NCI-H1436 treated with DMSO at 0.1 percent for 48 hours (cell line): ENCODE measurements at places on chromosomes 4 and X.

GRCh38 chr4:123510221-123510620 lies 113.6 kb downstream of the SPRY1 start:
- no peak for DNase-seq

GRCh38 chrX:96707804-96708203 lies 23.2 kb downstream of the DIAPH2 start:
- no peak for DNase-seq

- DNase-seq = no peak
Measured at GRCh38 chr4:183596067-183596757, 62.8 kb downstream of the RWDD4 start.

- DNase-seq = no peak
Measured at GRCh38 chrX:43176686-43177085, 398.7 kb upstream of the PPP1R2C start.

DNA sequence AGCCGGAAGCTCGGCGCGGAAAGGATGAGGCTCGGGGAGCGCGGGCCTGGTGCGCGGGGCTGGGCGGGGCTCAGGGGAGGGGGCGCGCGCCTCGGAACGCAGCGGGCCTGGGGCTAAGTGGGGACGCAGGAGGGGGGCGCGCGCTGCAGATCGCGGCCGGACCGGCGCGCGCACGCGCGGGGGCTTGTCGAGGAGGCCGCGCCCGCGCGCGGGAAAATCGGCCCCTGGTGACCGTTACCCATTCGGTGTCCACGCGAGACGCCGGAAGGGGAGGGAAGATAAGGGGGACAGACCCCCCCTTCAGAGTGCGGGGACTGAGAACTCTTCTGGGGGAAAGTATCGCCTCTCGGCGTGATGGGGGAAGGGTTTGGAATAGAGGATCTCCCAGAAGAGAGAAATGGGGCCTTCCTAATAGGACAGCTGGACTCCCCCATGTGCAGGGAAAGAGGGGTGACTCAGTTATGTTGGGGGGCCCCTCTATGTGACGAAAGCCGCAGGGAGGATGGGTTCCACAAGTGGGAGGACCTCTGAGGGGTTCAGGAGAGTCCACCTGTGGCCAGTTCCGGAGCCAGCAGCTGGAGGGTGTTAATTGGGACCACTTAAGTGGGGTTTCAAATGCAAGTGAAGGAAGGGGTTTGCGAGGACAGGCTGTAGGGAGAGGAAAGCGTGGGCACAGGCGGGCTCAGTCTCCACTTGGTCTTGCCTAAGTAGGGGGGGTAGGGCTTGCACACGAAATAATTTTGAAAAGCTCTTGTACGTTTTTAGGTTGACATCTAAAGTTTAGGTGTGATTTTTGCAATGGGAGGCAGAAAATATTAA lies 584 bp downstream of the SUV39H1 start:
- DNase-seq = no peak

DNA sequence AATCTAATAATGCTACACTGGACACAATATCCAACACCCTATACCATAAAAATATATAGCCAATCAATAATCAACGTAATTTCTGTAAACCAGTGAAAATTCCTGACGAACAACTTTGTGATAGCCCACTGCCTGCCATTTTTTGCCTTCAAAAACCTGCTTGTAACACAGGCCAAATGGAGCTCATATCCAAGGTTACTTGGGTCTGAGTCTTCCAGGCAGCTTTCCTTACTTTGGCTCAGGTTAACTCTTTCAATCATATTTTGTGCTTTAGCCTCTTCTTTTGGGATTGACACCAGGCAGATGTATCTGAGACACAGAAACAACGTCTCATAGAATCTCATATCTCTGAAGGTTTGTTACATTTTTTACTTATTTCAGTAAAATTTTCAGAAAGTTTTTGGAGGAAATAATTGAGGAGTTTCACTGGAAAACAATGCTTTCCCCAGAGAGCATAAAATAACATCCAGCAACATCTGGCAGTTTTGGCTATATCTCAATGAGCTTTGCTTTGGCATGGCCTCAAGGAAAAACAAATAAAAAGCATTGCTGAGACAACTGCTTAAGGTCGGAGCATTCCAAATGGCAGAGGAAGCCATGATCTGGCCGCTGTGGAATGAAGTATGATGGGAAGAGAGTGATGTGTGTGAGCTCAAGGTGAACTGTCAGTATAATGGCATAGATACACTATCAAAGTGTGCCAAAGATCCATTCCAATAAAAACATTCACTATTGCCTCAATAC lies 162.9 kb upstream of the SPIN4 start:
- no peak for DNase-seq

DNA sequence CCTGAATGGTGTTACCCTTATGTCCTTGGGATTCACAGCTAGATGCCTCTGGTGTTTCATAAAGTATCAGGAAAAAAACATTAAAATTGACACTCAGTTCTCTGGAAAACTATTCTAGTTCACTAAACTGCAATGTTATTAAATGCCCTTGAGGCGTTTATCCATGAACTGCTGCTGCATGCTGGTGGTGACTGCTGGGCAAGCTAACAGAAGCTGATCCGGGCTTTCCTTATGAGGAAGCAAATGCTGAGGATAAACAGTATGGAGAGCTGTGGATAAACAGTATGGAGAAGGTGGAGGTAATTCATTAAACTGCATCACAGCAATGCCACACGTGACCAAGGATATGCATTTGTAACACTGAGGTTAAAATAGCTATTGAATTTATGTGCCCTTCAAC lies 227.0 kb downstream of the NR3C2 start:
- no peak for DNase-seq

DNA sequence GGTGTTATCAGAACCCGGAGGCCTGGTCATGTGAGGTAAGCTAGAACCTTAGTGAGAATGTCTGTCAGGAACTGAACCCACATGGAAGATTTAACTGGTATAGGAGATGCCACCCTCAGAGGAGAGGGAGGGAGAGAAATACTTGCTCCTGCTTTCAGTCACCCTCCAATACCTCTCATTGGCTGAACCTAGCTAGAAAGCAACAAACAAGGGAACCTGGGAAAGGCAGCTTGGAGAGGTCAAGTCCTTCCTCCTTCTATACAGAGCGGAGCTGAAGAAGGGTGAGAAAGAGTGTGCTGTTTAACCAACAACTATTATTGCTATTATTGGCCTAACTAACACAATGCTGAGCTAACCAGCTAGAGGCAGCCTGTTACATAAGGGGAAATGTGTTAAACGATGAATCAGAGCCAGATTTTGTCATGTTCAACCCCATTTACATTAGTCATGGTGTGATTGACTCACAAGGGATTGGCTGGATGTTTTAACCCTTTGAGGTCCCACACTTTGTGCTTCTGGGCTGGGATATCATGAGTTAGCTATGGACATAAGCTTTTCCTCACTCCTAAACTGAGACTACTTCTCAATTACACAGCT lies 96.5 kb upstream of the ESX1 start:
- DNase-seq = no peak
